ENCODE measurements at places on chromosomes 6 and 20.
A peak's percentile ranks its signal among the peaks of the same experiment; 100 is the strongest.

DNA sequence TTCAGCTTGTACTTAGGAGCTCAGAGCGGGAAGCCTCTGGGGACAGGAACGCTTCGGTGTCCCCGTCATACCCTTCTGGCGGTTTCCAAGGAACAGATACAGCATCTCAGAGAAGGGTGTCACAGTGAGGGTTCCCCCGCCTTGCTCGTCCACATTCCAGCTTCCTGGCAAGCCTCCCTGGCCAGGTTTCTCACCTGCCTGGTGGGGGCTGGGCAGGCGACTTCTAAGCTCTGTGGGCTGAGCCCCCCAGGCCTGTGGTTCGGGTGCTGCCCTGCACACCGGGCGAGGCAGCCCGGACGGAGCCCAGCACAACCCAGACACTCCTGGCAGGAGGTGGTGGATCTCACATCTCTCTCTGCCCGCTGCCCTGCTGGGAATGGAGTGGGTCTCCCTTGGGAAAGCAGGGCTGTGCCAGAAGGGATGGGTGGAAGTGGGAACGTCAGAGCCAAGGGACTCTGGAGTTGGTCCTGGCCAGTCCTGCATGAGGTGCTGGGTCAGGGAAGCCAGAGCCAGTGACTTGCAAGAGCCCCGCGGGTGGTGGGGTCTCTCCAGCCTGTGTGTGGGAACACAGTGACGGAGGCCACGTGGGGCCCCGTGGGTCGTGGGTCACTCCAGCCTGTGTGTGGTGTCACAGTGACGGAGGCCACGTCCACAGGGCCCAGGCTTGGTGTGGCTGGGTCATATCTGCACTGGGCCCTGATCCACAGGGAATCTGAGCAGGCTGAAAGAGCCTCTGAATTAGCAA is 47.7 kb upstream of the SMOC2 start:
- DNase-seq, result no peak

GRCh38 chr6:154361476-154361875 is 4.9 kb upstream of the IPCEF1 start:
- no peak for DNase-seq

- DNase-seq, result no peak
These were observed 50.1 kb downstream of the EDN3 start for GRCh38 chr20:59350330-59351156.

GRCh38 chr6:138981416-138981815 is 6.6 kb downstream of the REPS1 start:
- no peak for DNase-seq

- no peak for DNase-seq
These were observed 30.5 kb downstream of the SLC22A23 start for GRCh38 chr6:3426091-3426926.

DNA sequence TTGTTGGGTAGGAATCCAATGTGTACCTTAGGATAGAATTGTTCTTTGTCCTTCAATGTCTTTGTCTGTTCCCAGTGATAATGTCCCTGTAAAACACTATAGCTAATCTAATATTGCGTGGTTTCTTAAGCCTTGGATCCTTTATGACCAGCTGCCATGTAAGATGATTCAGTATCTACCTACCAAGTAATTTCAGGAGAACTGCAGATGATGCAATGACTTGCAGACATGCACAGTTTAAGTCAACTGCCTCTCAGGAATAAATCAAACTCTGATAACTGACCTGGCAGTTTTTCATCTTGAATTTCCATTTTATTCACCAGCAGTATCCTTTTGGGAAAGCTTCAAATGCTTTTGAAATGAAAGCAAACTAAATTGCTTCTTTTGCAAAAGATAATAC is 157.8 kb downstream of the TPBG start:
- no peak for DNase-seq

GRCh38 chr6:1597924-1598323 is 11.8 kb upstream of the FOXC1 start:
- no peak for DNase-seq

- no peak for DNase-seq
These were observed 4.7 kb upstream of the ECHDC1 start for GRCh38 chr6:127348028-127348661.

DNA sequence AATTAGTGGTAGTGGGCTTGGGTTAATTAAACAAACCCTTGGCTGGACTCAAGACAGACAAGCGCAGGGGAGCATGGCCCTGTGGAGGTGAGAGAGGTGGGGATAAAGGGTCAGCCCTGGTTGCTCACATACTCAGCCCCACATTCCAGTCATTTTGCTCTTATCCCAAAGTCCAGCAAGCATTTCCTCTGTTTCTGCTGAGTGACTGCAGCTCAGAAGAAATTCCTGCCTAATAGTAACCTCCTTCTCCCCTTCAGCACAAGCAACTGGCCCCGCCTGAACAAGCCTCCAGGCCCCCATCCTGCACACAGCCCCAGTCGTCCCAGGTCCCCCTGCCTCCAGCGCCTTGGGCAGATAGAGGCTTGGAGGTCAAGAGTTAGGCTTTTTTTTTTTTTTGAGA is 3.6 kb upstream of the TFEB start:
- DNase-seq, result no peak

DNA sequence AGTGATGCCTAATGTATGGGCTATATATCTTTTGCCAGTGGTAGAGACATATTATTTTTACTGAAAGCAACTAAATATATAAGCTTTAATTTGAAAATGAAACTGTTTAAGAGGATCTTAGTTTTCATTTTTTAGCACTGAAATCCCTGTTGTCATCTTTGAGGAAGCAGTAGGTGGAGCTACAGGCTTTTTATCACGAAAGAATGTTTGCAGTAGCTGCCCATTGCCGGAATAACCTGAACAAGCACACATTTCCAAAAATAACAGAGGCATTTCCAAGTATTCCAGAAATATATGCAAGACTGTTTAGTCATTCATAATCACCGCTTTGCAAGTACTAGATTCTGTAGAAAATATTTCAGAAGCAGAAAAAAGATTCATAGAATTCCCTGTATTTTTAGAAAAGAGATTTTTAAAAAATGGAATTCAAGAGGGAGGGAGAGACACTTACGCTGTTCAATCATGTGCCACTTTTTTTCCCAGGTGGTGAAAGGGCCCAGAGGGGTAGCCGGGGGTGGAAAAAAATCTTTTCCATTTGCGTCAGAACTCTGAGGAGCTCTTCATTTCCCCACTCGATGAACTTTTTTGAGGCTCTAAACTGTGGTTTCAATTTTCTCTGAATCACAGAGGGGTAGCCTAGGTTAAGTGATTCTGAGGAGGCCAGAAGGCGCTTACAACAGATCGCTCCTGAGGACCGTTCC is 142.5 kb upstream of the FERMT1 start:
- no peak for DNase-seq

GRCh38 chr6:106882138-106882537 is 92.4 kb downstream of the CD24 start:
- DNase-seq, result no peak

GRCh38 chr6:5246141-5247097 is 14.3 kb downstream of the LYRM4 start:
- DNase-seq, result no peak

DNA sequence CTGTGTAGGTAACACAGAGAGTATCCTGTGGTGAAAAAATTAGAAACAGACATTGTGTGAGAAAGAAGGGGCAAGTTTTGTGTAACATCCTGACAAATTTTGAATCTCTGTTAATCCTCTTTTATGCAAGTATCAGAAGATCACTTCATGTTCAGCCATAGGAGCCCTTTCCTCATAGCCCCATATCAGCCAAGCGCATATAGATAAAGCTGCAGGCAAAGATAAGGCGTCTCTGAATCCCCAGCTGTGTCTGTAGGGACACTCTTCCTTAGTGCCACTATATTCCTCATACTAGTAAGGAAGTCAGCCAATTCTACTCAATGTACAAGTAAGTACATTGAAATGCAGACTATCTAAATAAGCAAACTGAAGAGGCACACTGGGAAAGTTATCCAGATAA is 22.3 kb downstream of the HTR1E start:
- DNase-seq, result no peak

GRCh38 chr6:47360388-47360787 is 50.7 kb upstream of the TNFRSF21 start:
- DNase-seq, result no peak

GRCh38 chr20:2361035-2361593 is 19.6 kb upstream of the TGM6 start:
- no peak for DNase-seq

DNA sequence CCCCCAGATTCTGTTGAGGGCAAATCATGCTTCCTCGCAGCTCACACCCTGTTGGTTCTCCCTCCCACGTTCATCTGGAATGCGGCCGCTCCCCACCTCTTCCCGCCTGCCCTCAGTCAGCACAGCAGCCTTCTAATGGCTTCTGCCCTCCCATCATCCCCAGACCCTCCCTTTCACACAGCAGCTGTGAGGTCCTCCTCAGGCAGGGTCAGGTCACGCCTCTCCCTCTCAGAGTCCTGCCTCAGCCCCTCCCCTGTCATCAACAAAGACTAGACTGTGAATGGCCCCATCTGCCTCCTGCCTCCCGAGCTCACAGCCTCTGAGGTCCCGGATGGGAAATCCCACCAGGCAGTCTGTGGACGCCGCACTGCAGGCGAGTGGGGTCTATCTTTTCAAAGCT is 7.9 kb upstream of the BHLHE23 start:
- no peak for DNase-seq

GRCh38 chr6:17621003-17621402 is 20.9 kb downstream of the FAM8A1 start:
- DNase-seq, result no peak

DNA sequence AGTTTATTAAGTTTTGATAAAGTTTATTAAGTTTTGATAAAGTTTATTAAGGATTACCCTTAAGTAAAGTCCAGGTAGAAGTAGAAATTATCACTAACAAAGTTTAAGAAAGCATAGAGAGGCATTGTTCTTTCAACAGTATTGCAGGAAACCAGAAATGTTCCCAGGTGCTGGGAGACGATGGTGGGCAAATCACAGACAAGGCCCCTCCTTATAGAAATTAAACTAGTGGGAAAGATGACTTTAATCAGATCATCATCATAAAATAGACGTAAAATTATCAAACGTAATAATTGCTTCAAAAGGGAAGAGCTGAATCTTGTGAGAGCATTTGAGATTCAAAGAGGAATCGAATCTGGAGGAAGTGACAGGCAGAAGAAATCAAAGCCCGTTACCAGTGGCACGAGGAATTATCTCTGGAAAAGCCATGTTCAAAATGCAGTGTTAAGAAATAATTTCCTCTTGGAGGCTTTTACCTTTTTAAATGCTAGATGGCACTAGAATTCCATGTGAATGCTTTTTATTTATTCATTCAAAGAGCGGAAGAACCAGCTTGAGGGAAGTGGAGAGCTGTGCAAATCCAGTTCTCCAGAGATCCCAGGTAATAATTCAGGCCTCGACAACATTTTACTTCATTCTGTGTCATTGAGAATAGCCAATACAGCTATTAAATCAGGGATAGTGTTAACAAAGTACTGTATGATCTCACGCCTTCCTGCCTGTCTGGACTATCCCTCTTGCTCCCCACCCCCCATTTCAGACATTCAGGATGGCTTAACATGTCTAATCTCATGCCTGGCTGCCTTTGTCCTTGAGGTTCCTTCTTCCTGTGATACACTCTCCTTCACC is 1.0 kb upstream of the APMAP start:
- DNase-seq, result peak; percentile 28

DNA sequence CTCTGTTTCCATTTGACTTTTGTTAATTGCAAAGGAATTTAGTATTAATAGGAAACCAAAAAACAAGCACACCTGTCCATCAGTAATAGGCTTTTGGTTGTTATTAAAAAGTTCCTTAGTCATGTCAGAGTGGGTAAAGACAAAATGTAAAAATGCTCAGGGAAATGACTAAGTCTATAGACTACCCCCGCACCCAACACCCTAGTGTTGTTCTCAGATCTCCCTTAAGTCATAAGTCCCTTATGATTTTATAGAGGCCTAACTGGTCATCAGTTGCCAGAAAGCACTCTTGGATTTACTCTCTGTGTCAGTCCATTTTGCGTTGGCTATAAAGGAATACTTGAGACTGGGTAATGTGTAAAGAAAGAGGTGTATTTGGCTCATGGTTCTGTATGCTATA is 52.8 kb downstream of the MAP3K4 start:
- no peak for DNase-seq

GRCh38 chr6:39204160-39204495 is 25.1 kb downstream of the KCNK5 start:
- no peak for DNase-seq

- no peak for DNase-seq
These were observed 63.1 kb downstream of the SLX4IP start for GRCh38 chr20:10498200-10498599.

Data from ascending aorta (tissue), 2 donors.